Activated CD4-positive, alpha-beta T cell treated with anti-CD3 and anti-CD28 coated beads, Interleukin-2, Interleukin-4, amounts not matched to agents 100 ng/mL and 50 ng/mL, durations not matched to agents 16 hours and 8 hours (primary cell): ENCODE measurements at places on chromosomes 3 and 15.
A peak's percentile ranks its signal among the peaks of the same experiment; 100 is the strongest.

- DNase-seq = no peak
Measured at GRCh38 chr3:158568784-158569183, 2.2 kb upstream of the MLF1 start.

- DNase-seq = no peak
Measured at GRCh38 chr15:27589260-27589659, 509.9 kb downstream of the OCA2 start.

GRCh38 chr3:128853826-128854225 lies 25.6 kb upstream of the ACAD9 start:
- DNase-seq = no peak

DNA sequence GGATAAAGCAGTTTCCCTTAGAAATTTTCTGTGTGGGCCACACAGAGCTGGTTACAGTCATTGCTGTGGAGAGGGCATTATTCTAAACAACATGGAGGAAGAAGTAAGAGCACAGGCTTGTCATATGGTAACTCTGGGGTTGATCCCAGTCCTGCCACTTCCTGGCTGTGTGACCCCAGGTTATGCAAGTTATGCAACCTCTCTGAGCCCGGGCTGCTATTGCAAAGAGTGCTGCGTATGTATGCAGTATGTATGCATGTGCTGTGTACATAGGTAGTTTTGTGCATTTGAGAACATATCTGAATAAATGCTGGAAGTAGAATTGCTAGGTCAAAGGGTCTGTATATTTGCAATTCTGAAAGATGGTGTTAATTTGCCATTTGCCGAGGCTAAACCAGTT lies 9.2 kb downstream of the SPSB4 start:
- DNase-seq = no peak

GRCh38 chr15:59662260-59662659 lies 4.9 kb upstream of the GTF2A2 start:
- no peak for DNase-seq

DNA sequence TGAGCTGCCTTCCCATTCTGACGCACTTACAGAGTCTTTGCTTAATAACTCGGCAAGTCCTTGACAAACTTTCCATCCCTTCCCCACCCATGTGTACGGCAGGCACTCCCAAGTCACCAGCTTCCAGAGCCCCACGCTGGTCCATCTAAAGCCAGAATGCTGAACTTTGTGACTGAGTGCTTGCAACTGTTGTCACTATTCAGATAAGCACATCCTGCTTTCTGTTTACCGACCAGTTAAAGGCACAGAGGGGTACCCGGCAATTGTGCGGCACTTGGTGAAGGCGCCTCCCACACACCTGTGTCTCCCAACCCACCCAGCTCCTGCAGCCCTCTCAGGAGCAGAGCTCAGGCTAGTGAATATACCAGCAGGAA lies 430.6 kb downstream of the FOXP1 start:
- no peak for DNase-seq

DNA sequence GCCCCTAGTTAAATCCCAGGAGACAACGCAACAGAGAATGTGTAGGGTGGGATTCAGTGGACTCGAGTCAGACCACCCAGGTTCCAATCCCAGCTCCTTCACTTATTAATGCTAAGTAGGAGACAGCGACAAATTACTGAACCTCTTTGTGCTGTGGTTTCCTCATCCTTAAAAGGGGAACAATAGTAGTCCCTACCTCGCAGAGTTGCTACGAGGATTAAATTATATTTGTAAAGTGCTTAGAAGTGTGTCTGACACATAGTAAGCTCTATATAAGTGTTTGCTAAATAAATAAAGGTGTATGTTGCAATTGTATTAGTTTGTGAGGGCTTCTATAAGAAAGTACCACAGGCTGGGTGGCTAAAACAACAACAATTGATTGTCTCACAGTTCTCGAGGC lies 58.0 kb upstream of the PPARG start:
- no peak for DNase-seq

GRCh38 chr15:71052356-71052755 lies 62.9 kb upstream of the THSD4 start:
- no peak for DNase-seq

DNA sequence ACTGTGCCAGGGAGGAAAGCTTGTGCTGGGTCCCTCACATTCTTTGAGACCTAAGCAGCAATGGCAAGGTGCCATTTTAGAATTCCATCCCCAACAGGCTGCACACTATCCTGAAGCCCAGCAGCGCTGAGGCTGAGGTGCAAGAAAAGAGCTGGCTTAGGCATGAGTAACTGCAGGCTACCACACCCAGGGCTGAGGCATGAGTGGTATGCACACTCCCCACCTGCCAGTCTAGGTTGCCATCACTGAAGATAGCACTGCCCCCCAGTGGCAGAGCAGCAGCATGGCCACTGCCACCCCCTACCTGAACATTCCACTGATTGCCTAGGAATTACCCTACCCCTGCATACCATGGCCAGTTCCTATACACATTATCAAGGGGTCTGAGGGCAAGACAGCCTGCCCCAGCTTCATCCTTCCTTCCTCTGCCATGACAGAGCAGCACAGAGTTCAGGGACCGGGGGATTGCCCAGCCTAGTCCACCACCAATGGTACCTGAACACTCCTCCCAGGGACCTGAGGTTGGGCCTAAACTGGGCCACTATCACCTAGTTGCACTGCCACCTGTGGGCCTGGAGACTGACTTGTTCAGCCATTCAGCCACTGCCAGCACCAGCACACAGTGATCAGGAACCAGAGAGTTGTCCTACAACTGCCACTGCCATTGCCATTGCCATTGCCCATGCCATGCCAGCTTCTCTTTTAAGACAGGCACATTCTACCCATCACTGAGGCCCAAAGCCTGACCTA lies 129.8 kb downstream of the SATB1 start:
- DNase-seq = peak; percentile 47

DNA sequence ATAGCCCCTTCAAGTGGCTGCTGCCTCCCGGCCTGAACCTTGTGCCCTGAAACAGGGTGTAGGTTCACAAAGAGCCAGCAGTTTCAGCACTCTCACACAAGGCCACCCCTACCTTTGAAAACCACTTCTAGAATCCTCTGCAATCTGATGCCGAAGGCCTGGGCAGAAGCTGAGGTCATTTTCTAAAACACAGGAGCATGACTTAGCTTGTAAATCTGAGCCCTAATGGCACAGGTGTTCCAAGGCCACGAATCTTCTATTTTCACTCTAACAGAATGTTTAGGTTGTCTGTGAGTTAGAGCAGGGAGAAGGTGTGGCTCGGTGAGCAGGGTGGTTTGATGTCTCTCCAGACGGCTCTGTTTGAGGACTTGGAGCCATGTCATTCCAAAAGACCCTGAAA lies 62.3 kb downstream of the SYNM start:
- DNase-seq = no peak

DNA sequence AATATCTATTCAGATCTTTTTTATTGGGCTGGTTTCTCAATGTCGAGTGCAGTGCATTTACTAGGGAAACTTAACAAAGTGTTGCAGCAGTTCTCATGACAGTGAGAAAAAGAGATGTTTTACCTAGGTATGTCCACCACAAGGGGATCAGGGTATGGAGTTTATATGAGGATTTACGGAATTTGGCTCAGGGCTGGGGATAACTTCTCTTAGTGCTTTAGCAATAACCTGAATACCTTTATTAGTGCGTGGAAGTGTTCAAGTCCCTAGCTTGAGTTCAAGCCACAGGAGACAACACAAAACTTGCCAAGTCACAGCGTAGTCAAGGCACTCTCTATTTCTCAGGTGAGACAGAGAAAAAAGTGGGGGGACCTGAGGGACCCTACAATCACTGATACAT lies 3.9 kb upstream of the CCR3 start:
- DNase-seq = no peak

GRCh38 chr15:36370731-36371112 lies 208.7 kb upstream of the CDIN1 start:
- DNase-seq = no peak

- DNase-seq = no peak
Measured at GRCh38 chr15:40134885-40135284, 26.0 kb upstream of the BUB1B start.

DNA sequence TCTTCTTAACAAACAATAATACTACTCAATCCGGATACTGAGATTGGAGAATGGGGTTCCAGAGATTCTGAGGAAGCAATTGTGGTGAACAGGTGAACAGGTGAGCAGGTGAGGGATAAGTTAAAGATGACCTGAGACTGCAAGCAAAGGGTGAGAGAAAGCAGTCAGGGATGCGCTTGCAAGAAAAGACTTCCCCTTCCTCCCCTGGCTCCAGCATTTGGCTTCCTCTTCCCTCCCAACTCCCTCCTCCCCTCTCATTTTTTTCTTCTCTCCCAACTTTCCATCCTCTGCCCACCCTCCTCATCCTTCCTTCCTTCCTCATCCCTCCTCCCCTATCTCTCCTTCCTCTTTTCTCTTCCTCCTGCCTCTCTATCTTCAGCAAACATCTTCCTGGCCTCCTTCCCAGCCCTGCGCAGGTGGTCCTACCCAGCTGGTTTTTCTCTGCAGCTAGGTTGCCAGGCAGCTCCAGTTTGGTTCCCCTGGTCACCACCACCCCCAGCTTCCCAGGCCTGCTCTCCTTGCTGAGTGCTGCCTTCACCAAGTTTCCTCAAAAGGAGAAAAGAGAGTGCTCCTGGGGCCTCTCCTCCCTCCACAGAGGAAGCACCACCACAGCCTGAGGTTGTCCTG lies 10.4 kb upstream of the VIPR1 start:
- DNase-seq = no peak

DNA sequence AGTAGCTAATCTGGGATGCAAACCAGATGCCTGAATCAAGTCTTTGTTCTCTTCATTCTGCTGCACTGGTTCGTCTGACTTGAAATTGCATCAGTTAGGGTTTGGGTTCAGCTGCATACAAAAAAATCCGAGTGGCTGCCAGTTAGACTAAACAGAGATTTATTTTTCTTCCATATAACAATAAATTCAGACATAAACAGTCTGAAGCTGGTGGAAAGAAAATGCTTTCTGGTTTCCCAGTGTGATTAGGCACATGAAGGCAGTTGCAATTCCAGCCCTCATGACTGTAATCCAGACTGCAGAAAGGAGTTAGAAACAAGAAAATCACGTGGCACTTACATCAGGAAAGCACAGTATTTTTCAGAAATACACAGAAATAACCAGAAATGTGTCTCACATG lies 930.7 kb downstream of the MCTP2 start:
- no peak for DNase-seq

- no peak for DNase-seq
Measured at GRCh38 chr3:36496684-36497633, 116.7 kb downstream of the STAC start.

DNA sequence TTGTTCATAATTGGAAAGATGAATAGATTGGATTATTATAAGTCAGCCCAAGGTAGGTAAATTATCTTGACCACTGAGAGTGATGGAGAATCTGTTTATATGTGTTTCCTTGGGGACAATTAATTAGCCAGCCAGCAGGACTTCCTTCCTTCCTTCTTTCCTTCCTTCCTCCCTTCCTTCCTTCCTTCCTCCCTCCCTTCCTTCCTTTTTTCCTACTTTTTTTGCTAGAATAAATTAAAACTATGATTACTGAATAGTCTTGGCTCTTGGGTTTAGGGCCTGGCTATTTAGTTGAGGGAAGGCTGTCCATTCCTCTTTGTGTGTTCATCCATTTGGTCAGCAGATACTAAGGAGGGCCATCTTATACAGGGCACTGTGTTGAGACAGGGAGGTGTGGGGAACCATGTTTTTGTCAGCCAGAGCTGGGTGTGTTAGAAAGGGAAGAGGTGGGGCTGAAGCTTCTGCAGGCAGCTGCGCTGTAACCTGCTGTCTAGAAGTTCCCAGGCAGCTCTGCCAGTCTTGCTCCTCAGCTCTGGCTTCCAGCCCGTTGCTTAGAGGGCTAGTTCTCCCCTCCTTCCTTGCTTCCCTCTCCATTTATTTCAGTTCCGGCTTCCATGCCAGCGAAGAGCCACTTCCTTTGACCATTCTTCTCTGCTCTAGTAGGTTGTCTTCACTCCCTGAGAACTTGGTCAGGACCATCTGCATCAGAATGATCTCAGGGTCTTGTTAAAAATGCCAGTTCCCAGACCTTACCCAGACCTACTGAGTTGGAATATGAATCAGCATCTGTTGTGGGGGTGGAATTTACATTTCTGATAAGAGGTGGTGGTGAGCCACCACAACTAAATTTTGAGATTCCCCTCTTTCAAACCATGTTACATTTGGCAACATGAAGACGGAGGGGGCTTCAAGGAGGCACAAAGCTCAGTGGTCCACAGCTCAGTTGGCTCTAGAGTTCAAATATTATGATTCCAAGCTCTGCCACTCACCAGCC lies 113.9 kb downstream of the DGKG start:
- DNase-seq = no peak

- no peak for DNase-seq
Measured at GRCh38 chr15:43913026-43913780, 86.4 kb downstream of the WDR76 start.

DNA sequence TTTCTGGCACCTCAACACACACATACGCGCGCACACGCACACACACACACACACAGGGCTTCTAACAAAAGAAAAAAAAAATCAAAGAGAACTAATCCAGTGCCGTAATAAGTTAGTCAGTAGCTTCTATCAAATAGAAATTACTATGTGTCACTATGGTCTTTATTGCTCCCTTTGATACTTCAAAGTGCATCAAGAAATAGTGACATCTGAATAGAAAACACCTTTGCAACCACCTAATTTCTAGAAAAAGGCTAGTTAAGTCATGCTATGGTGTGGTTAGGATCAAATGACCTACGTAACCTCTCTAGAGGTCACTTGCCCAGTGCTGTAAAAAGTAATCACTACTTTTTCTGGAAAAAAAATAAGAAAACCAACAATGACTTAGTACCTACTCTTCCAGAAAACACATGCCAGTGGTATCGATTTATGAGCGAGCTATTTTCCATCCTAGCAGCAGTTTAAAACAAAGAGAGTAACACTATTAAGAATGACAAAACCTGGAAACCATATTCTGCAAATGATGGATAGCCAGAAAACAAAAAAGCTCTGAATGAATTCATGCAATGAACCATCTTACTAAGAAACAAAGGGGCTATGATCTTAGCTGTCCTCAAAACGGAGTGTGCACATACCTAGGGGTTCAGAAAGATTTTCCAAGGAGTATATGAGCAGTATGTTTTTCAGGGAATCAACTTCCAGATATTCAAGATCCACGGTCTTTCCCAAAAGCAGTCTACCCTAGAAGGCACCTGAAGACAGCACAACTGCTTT lies 6.8 kb downstream of the AVEN start:
- DNase-seq = no peak

- no peak for DNase-seq
Measured at GRCh38 chr15:56353740-56354139, 11.5 kb upstream of the TEX9 start.

GRCh38 chr3:71487418-71487817 lies 96.1 kb downstream of the FOXP1 start:
- DNase-seq = no peak

- no peak for DNase-seq
Measured at GRCh38 chr3:70433091-70433490, 120.7 kb upstream of the MDFIC2 start.

DNA sequence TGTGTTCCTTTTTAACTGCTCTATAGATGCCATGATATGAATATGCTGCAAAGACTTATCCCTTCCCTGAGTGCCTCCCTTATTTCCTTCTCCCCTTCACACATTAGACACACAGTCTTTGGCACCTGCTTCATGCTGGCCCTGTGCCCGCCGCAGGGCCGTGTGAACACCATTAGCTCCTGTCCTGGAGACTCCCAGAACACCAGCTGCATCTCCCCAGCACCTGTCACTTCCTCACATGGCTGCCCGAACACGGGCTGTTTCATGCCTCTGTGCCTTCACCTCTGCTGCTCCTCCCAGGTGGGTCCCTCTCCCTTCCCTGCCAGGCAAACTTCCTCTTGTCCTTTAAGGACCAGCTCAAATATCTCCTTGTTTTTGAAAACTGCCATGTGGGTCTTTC lies 40.5 kb upstream of the SEC13 start:
- no peak for DNase-seq

- DNase-seq = no peak
Measured at GRCh38 chr3:66380200-66380932, 120.5 kb downstream of the LRIG1 start.
